ENCODE measurements at places on chromosomes 2 and 18.

GRCh38 chr2:6103949-6104348 is 411.8 kb downstream of the SOX11 start:
- DNase-seq: no peak

GRCh38 chr2:16852651-16853050 is 187.0 kb upstream of the CYRIA start:
- no peak for DNase-seq

GRCh38 chr2:200122683-200123082 is 167.3 kb downstream of the MAIP1 start:
- DNase-seq: no peak

- no peak for DNase-seq
Observed at GRCh38 chr2:138794724-138795123, 14.5 kb upstream of the NXPH2 start.

DNA sequence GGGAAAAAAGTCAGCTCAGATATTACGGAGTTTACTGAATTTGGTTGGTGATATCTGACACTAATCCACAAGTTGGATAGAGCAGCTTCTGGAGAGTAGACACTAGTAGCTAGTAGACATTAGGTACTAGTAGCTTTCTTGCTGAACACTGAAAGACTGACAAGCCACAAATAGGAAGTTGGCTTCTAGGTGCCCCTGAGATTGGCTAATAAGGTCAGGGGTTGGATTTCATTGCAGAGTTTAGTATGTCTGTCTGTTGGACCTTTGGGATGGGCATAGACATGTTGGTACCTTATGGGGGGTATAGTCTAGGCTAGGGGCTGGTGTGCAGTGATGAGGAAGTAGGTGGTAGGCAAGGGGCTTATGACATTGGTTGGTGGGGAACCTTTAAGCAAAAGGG is 164.9 kb upstream of the LRRTM1 start:
- DNase-seq: no peak

DNA sequence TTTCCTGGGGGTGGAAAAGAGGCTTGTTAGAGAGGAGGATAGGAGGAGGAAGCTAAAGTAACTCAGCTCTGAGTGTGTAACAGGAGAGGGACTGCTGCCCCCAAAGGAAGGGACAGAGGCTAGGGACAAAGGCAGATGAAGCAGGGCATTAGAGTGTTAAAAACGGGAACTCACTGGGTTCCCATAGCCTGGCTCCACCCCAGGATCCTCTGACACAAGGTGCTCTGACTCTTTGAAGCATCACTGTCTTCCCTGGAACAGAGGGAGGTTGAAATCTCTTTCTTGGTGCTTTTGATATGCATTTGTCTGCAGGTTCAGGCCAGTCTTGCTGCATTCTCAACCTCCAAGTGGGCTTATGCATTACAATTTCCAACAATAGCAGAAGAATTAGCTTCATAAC is 22.9 kb downstream of the IL36A start:
- no peak for DNase-seq

GRCh38 chr18:31562726-31563125 is 29.0 kb upstream of the TTR start:
- DNase-seq: no peak

DNA sequence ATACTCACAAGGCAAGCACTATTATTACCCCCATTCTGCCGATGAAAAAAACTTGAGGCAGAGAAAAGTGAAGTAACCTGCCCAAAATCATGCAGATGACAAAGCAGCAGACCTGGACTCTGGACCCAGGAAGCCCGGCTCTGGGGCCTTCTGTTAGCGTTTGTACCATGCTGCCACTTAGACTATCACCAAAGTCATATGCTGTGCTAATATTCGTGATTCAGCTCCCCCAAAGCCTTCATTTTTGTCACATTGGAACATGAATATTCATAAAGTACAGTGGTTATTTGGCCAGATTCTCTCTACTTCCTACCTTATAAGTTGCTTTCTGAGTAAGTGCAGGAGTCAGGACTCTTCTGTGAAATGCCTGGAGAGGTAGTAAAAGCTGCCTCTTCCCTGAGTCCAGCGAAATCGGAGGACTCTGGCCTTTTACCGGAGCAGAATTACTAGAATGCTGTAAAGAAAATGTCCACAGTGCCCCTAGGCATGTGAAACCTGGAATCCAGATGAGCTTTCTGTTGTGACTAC is 86.7 kb downstream of the FTCDNL1 start:
- no peak for DNase-seq

GRCh38 chr2:183926433-183926832 is 671.9 kb upstream of the ZNF804A start:
- no peak for DNase-seq

DNA sequence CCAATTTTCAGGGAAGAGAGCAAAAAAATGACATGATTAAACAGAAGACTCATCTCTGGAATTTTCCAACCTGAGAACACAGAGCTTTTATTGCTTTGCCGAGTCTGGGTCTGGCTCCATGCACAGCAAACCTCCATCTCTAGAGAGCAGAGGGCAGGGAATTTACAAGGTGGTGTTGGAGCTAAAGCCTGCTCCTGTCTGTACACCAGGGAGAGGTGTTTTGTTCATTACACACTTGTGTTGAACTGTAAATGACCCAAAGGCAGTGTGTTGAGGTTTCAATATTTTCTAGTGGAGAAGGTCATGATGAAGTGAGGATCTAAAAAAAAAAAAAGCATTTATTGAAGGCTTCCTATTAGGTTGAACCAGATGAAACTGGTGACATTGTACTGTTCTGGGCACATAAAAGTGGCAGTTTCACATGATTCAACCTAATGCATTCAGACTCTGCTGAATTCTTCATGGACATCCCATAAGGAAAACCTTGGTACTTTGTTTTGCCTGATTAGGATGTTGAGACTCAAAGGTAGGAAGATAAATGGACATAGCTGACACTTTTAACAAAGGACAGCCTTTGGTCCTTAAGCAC is 238.3 kb downstream of the CLIP4 start:
- DNase-seq: no peak

DNA sequence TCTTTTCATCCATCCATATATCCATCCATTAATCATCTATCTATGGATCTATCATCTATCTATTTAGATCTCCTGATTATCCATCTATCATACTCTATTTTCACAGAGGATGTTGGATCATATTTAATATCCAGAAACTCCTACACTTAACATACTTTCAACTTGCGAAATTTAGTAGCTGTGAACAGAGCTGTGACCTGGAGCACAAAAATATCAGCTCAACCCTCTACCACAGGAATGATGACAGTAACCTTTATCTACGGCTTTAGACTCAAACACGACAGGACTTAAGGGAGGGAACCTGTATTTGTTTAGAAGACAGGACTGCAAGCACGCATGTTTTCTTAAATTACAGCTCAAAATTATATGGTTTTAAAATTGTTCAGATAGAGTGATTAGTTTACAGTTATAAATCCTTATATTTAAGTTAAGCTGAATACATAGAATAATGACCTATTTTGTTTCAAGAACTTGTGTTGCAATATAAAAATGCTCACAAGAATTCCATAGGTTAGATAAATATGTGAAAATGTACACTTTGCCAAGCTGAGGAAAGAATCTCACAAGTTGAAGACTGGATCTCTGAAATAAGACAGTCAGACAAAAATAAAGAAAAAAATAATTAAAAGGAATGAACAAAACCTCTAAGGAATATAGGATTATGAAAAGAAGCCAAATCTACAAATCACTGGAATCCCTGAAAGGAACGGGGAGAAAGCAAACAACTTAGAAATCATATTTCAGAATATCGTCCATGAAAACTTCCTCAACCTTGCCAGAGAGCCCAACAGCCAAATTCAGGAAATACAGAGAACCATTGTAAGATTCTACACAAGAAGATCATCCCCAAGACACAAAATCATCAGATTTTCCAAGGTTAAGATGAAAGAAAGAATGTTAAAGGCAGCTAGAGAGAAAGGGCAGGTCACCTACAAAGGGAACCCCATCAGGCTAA is 142.0 kb downstream of the COL6A3 start:
- no peak for DNase-seq

GRCh38 chr18:39172695-39173421 is 1607.3 kb upstream of the CELF4 start:
- DNase-seq: no peak

- no peak for DNase-seq
Observed at GRCh38 chr2:60735496-60736250, 20.4 kb upstream of the PAPOLG start.

DNA sequence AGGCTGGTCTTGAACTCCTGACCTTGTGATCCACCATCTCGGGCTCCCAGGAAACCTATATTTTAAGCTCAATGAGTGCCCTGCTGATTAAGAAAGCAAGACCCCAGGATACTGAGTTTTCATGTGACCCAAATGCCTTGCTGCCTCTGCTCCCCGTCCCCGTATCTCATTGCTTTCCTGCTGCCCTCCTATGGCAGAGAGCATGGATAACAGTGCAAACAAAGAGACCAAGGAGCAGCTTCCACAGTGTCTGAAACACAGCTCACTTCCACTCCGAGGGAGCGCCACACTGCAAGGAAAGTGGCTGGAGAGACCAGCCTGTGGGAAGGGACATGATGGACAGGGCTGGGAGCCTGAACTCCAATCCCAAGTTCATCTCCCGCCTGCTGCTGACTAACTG is 246.8 kb downstream of the TMEM182 start:
- DNase-seq: no peak

DNA sequence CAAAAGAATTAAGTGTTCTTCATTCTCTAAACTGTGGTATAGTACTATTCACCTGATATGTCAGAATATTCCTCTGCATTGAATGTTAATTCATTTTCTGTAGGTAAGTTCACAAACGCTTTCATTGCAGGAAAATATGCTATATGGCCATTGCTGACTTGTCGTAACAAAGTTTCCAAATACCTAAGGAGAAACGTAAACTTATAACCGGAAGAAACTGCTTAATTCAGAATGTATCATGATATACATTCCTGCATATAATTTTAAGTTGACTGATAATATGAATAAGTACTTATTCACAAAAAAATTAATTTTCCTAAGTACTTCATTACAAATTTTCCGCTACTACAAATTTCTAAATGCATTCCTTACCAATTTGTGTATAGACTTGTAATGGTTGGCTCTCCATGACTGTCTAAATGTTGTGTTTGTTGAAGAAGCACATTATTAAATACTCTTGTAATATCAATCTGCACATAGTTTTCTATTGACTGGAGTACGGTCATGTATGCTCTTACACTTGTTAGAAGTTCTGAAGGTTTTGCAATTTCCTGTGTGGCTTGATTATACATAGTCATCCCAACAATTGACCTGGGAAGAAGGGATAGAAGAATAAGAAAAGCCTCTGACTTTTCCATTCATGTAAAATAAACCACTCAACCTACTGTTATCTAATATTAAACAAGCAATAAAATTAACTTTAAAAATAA is 85.4 kb downstream of the NCKAP1 start:
- DNase-seq: no peak

GRCh38 chr2:12397854-12398253 is 318.9 kb upstream of the TRIB2 start:
- DNase-seq: peak; percentile 87

DNA sequence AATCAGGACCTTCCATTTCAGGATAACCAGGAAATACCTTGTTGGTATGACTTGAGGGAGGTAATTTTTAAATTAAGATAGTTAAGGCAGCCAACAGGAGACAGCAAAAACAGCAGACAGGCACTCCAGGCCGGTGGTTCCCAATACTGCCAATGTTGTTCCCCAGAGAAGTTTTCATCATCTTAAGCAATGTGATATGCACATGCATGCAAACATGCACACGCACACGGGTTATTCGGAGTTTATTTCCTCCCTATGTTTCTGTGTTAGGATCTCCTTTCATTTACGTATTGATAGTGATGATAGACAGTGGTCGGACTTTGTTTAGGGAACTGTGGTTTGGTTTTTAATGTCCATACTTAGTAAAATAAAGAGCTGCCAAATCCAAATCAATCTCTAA is 55.3 kb downstream of the STEAP3 start:
- no peak for DNase-seq

DNA sequence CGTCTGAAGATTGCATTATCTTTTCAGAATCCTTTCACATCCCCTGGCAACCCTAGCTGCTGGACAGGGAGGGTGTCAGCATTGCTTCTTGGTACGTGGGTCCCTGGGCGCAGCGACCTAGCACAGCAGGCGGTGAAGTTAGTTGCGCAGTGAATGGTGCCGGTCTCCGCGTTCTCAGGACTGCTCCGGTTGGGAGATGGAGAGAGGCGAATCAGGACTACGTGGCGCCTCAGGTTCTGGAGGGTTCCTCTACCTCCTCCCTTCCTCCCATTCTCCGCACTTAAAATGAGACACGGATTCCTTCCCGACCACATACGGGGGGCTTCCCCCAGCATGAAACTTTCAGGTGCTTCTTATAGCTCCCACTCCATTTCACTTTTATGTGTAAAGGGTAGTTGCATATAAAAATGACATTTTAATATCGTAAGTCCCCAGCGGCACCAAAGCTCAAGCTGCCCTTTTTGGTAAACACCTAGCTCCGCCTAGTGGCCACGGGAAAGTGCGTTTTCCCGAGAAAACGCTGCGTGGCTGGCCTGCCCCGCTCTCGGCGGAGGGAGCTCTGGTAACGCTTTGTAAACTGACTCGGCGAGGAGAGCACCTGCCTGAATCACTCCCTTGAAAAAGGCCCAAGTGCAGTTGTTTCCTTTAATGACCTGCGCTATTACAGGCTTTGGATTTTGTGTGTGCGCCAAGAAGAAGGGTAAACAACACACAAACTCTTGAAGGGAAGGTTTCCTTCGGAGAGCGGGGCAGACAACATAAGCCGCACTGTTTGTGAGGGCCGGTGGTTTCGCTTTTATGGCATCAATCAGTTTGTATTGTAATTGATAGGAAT is 32.9 kb upstream of the INHBB start:
- peak; percentile 72 for DNase-seq

- DNase-seq: no peak
Observed at GRCh38 chr2:208354964-208355381, 51.6 kb upstream of the PTH2R start.

DNA sequence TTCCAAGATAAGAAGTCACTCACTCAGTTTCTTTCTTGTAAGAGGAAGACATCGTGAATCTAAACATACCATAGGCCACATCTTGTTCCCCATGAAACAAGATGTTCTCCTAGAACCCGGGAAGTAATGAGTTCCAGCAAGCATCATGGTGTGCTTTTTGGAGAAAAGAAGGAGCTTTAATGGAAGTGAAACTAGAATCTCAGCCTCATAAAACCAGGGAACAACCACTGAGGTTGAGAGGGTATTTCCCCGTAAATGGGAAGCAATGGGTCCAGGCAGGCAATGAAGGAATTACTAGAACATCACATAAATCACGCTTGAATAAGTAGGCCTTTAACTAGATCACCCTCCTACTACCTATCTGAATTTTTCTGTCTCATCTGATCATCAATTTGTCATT is 40.3 kb downstream of the PSTPIP2 start:
- DNase-seq: no peak

GRCh38 chr18:22347606-22348511 is 69.9 kb downstream of the CTAGE1 start:
- no peak for DNase-seq

All from RPMI7951 (cell line).